ENCODE measurements at places on chromosomes 4 and X.

- DNase-seq = no peak
Measured at GRCh38 chr4:156497486-156497885, 474.1 kb downstream of the PDGFC start.

- DNase-seq = peak; percentile 52
Measured at GRCh38 chrX:11533199-11533651, 132.5 kb downstream of the ARHGAP6 start.

DNA sequence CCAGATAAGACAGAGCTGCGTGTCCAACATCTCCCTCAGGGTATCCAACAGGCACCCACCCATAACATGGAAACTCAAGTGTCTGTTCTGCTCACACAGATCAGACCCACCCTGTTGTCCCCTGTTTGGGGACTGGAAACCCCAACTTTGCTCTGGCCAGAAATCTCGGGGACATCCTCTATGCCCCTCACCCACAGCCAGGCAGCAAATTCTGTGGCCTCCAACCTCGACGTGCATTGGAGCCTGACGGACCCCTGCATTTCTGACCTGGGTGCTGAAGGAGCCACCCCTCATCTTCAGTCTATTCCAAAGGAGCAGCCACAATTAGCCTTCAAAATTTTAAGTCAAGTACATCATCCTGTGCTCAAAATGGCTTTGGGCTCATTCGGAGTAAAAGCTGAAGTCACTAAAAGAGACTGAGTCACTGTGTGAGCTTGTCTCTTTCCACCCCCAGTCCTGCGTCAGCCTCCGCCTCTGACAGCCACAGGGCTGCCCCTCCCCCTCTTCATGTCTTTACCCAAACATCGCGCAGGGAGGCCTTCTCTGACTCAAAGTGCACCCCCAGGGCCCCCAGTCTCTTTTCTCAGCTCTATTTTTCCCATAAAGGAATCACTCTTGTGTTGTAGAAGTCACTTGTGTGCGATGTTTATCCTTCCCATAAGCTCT lies 24.4 kb upstream of the PDE6B start:
- no peak for DNase-seq

DNA sequence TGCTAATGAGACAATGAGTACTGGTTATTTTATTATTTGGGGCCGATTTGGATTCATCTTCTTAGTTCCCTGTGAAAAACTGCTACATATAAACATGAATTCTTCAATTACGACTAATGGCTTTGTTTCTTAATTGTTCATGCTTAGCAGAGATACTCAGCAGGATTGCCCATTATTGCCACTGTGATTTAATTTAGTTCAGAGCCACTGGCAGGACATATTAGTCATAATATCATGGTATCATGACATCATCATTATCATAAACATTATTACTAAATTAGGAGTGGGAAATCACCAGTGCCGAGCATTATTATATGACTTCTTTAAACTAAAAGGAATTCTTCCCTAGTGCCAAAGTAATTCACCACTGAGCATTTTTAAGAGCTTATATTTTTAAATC lies 201.4 kb downstream of the SPOCK3 start:
- no peak for DNase-seq

DNA sequence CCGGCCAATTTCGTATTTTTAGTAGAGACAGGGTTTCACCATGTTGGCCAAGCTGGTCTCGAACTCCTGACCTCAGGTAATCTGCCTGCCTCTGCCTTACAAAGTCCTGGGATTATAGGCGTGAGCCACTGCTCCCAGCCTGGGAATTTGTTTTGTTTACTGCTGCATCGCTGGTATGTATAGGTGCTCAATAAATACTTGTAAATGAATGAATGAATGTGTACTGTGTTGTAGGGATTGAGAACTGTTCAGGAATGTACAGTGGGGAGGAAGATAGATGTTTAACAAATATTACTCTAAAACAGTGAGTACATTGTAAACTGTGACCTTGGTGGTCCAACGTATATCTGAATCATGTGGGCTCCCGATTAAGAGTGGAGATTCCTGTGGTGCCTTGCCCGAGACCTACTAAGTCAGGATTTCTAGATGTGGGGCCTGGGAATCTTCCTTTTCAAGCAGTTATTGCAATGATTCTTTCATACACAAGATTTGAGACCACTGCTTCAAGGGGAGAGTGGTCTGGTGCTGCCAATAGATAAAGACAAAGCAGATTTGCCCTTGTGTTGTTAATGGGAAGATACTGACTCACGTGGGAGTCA lies 41.0 kb downstream of the WWC2 start:
- DNase-seq = no peak

DNA sequence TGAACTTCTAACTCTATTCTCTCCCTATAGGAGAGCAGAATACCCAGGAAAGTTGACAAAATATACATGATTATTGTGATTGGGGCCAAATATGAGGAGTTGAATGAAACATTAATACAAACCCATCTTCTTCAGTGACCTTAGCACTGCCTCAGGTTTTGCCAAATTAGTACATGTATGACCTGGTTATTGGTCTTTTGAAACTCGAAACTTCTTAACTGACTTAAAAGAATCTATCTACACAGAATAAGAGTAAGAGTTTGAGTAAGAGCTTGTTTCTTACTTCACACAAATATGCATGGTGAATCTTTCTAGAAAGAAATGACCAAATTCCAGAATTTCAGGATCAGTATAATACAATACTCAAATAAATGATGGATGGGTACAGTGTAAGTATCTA lies 213.0 kb upstream of the GK2 start:
- no peak for DNase-seq

DNA sequence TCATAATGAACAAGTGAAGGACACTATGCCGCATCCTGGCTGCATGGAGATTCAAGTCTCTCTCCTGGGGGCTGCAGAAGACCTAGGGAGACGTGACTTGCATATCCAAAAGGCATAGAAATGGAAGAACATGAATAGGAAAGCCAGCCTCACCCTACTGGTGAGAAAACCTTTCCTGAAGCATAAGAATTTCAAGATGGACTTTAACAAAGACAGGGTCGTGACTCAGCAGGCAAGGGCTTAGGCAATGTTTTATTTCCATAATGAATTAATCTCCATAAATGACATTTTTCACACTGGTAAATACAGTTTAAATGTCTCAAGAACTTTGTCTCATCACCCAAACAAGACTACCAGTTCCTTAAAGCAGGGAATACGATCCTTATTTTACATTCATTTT lies 78.9 kb downstream of the RFC1 start:
- DNase-seq = no peak

DNA sequence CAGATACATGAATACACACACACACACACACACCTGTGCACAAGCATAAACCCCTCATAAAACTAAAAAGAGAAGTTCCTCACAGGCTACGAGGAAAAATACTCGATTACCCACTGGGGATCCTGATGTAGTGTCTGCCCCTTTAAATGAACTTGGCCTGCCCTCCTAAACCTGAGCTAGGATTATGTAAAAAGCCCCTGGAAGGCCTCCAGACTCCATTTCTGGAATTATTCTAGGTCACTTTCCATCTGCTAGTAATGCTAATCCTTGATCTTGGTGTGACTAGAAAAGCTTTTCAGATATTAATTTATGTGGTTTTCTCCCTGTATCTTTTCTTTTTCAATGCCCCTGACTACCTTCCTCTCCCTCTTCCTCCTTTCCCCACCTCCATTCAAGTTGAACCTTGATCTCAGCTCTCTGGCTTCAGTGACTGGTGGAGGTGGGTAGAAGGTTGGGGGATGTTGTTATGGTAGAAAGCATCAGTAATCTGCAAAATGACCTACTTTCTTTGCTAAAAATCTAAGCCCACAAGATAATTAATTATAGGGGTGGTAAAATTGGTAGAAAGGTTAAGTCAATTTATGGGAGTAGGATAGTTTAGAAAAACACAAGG lies 25.5 kb upstream of the ZNF330 start:
- no peak for DNase-seq

GRCh38 chrX:45621376-45622041 lies 420.8 kb upstream of the DIPK2B start:
- DNase-seq = no peak

DNA sequence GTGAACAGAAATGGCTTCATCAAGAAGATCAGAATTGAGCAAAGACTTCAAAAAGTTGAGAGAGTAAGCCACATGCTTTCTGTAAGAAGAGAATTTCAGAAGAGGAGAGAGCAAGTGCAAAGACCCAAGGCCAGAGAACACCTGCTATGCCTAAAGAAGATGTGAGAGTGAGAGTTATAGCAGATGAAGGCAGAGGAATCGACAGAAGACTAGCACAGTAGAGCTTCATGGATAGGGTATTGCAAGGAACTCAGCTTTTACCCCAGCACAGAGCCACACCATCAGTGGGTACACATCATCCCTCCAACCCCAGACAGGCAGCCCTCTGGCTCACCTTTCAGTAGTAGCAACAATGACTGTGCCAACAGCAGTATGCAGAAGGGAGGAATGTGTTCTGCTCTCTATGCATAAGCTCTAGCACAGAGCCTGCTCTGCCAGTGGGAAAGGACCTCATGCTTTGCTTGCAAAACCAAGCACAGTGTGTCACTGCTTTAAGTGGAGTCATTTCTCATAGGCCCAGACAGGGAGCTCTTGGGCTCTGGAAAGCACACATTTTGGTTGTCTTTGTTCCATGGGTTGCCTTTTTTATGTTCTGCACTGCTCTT lies 318.6 kb downstream of the NAF1 start:
- no peak for DNase-seq

DNA sequence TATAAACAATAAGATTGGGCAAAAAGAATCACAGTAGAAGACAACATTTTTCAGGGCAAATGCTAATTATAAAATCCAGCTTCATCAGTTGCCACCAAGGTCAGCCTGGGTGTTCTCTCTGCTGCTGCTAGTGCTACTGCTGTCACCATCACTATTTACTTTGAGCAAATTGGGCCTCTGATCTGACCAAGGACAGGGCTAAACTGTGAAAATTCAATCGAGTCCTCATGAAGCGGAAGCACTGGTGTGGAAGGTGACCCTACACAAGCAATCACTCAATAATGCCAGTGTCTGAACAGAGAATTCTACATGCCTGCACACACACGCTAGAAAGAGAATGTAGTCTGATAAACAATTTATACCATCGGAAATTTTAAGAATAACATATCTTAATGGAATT lies 122.9 kb upstream of the TTC29 start:
- DNase-seq = no peak
